Posterior cingulate gyrus (tissue), 11 donors: ENCODE measurements at places on chromosomes 5 and 9.

DNA sequence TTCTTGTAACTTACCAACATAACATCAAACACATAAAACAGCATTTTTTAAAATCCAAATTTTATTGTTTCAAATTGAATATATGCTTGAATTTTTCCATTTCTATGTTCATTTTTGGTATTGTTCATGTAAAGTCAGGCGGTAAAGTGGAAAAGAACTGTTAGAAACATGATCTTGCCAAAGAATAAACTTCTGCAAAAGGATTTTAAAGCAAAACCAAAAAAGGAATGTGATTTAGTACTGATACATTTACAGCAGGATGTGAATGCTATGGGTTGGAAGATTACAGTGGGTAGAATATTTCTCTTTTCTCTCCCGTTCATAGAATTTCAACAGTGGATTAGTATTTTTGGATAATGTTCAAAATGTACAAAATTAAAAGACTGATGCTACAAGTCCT, 277.2 kb upstream of the MPDZ start:
- no peak for DNase-seq

- DNase-seq = no peak
Measured at GRCh38 chr9:130128251-130128650, 44.0 kb upstream of the NCS1 start.

- no peak for DNase-seq
Measured at GRCh38 chr5:17828681-17829080, 194.4 kb downstream of the TAF11L14 start.

DNA sequence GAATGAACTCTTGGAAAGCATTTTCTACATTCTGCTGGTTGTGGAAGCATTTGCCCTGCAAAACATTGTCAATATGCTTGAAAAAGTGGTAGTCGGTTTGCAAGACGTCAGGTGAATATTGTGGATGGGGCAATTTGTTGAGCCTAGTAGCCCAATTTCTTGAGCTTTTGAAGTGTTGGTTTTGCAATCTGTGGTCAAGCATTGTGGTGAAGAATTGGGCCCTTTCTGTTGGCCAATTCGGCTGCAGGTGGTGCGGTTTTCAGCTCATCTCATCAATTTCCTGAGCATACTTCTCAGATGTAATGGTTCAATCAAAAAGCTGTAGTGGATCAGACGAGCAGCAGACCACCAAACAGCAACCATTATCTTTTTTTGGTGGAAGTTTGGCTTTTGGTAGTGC, 426.8 kb upstream of the CDH9 start:
- no peak for DNase-seq

DNA sequence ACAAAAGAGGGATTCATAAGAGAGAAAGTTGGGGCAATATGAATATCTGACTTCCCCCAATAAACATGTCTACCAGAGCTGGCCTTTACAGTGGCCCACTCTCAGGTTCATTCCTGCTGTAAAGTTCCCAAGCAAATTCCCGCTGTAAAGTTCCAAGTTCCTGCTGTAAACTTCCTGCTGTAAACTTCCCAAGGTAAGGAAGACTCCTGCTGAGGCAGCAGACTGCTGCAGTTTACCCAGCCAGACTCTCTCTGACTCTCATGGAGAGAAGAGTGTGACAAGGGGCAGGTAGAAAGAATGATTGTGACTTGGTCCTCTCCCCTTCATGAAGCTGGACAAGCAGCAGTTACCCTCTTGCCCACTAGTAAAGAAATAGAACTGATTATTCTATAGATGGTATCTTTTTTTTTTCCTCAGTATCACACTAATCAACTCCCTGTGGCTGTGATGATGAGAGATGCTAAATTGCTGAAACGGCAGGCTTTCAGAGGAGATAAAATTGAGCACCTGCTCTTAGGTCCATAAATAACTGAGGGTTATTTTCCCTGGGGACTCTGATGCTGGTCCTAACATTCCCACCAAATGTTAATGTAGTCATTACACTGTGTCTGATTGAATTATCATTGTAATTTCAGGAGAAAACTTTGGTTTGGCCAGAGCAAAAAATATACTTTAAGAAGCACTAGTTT, 220.4 kb downstream of the PARP8 start:
- no peak for DNase-seq

GRCh38 chr5:121968910-121969607, 7.3 kb downstream of the SRFBP1 start:
- no peak for DNase-seq

DNA sequence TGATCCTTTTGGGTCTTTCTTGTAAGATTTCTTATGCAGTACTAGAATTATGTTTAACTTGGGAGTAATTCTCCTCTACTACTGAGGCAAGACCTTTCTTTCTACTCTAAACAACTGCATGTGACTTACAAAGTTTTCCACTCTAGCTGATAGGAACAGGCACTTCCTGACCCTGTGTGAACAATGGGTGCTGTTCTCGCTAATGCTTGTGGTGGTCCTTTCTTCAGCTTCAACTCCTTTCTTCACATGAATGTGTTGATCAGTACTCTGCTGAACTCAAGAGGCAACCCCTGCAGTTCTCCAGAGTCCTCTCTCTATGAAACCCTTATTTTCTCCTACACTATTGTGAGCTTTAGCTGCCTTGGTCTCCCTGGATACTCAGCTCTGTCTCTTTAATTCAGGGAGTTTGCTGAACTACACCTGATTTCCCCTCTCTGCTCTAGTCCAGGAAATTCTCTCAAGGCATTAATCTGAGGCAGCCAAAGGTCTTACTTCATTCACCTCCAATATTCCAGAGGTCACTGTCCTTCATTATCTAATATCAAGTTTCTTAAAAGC, 484.6 kb upstream of the PIK3R1 start:
- DNase-seq = no peak
